Omental fat pad (tissue), 4 donors: ENCODE measurements at places on chromosomes 2 and 18. TPM values are rescaled to one million over a fixed set of nuclear protein-coding genes. Genes with fewer than 3 reads are reported as not detected.

Gene CIB4
- total RNA-seq, result not detected

Gene MREG
- total RNA-seq, result 3.1 TPM

Gene GKN1
- not detected for total RNA-seq

Gene SP100
- 147 TPM for total RNA-seq

Gene VIL1
- not detected for total RNA-seq

Gene SCYGR4
- total RNA-seq, result not detected

Gene IL18R1
- total RNA-seq, result 32.2 TPM

Gene NEU2
- not detected for total RNA-seq

Gene DNAJB2
- 56.6 TPM for total RNA-seq

DNA sequence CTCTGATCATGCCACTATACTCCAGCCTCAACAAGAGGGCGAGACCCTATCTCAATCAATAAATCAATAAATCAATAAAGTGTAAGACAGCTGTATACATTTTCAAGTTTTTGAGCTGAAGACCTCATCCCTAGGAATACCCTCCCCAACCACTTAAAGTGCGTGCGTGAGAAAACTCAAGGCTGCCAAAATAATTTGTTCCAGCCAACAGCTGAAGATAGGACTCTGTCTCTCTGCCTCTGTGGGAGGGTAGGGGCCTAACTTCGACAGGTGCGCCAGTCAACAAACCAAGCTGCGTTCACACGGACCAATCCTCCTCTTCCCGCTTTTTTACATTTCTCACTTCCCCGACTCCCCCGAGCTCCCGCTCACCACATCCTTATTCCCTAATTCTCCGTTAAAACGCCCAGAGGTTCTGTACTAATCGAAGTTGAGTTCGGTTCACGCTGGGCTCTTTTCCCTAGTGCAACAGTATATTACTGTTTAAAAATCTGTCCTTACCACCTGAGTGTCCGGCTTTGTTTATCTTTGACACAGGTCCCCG, 618 bp downstream of the POLR2D start:
- no peak for DNase-seq

GRCh38 chr2:197296835-197297234, 13.7 kb downstream of the ANKRD44 start:
- DNase-seq, result no peak

GRCh38 chr2:174024524-174025270, 59.5 kb upstream of the SP3 start:
- DNase-seq, result no peak

GRCh38 chr2:106876699-106877098, 9.3 kb downstream of the ST6GAL2 start:
- DNase-seq, result no peak

GRCh38 chr2:156363141-156363540, 30.6 kb upstream of the NR4A2 start:
- DNase-seq, result no peak

GRCh38 chr2:198287706-198288105, 483.3 kb downstream of the PLCL1 start:
- no peak for DNase-seq

DNA sequence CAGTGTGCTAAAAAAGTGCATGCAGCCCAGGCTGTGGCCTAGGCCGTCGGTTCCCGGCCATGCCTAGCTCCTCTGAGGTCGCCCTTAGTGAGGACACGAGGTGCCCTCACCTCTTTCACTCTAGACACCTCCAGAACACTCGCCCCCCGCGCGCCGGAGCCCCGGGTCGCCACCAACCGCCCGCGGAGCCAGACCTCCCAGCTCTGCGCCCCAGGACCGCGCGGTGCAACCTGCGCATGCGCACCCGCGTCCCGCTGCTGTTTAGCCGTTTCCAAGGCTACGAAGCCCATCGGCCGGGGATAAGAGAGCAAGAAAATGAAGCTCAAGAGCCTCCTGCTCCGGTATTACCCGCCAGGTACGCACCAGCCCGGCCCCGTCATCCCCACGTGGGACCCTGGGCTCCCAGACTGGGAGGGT, at the start of gene DAW1:
DAW1 (plus strand) TSS at position 257 of the 417 bp plus-strand sequence; CDS start at position 316, 59 bp downstream.
- no peak for DNase-seq

DNA sequence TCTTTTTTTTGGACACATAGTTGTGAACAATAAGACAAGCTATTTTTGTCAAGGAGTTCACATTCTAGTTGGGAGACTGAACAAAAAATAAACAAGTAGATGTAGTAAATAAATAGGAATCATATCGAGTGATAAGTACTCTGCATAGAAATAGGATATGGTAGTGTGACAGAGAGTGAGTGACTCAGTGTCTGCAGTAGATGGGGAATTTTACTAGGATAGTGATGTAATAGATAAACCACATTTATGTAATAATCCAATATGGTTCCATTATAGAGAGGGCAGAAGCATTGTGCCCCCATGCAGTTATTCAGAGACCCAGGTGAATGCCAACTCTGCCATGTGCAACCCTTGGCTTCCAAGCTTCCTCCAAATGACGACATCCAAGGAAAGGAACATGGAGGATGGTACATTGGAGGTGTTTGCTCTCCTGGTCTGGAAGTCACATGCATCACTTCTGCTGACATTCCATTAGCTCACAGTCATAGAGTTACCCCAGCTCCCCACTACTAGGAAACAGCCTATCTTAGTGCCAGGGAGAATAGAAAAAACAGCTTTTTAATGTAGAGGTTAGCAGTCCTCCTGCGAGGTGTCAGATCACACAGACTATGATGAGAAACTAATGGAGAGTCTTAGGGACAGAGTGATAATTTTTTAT, 595.4 kb downstream of the NYAP2 start:
- no peak for DNase-seq

DNA sequence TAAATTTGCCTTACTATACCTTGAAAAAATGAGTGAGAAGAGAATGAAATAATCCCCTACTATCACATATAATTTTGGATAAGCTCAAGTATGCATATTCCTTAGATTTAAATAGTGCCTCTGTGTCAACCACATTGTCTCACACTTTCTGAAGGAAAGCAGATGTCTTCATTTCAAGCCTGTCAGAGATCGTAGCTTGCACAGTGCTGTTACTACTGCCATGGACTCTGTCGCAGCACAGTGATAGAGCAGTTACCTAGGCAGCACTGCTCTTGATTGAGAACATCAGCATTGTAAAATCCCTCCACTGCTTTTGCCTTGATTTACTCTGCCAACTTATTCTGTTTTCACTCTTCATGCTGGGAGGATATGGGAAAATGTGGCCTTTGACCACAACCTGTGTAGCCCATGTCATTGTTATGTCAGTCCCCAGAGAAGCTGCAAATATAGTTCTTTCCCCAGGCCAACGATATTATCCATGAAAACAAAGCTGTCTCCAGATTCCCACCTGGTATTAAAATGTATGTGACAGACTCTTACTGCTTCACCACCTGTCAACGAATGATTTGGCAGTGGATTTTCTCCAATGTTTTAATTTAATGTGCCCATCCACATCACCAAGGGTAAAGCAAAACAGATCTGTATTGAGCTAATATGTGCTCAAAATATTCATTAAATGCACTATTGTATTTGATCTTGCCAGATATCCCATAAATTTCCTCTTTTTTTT, 675.7 kb downstream of the METTL4 start:
- no peak for DNase-seq

DNA sequence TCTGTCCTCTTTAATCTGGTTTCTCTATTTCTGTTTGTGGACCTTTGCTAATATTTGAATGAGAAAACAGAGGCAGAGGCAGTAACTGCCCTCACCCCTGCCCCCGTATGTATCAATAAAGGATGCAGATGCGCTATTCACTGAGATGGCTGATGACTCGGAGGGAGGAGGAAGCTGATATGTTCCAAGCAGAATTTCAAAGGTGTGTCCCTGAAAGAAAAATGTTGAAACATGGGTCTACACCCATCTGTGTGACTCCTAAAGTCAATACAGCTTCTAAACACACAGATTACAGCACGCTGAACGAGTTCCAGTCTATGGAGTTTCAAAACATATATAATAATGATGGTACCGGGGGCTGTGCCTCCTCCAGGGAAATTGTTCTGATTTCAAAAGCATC, 38.8 kb downstream of the EPHA4 start:
- no peak for DNase-seq

GRCh38 chr2:43363120-43363519, 136.7 kb upstream of the ZFP36L2 start:
- no peak for DNase-seq

GRCh38 chr2:5618271-5618670, 73.9 kb upstream of the SOX11 start:
- DNase-seq, result no peak

GRCh38 chr2:237320801-237321560, 93.0 kb downstream of the COL6A3 start:
- DNase-seq, result no peak

GRCh38 chr2:239895116-239895515, 130.0 kb downstream of the NDUFA10 start:
- DNase-seq, result no peak

- DNase-seq, result no peak
Measured at GRCh38 chr18:55375930-55376329, 212.1 kb downstream of the TCF4 start.

DNA sequence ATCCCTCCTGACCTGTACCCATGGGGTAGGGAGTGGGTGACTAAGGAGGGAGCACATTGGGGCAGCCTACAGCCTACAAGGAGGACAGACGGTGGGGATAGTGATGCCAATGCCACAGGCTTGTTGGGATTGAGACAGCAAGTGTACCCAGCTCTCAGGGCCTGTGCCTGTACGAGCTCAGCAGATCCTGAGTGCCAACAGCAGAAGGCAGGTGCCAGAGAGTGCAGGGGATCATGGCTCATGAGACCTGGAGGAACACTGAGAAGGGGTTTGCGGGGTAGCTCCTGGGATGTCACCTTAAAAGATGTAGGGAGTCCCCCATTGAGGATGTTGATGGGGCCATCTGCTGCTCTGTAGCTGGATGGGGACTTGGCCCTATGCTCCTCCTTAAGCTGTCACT, 10.3 kb upstream of the SNED1 start:
- no peak for DNase-seq
